Esophagus muscularis mucosa (tissue), 4 donors: ENCODE measurements at places on chromosomes 2 and 18. TPM values are rescaled to one million over a fixed set of nuclear protein-coding genes. Genes with fewer than 3 reads are reported as not detected.

The NT5DC4 gene
- total RNA-seq = not detected

The LRATD1 gene
- 12.5 TPM for total RNA-seq

The TNS1 gene
- total RNA-seq = 2,170 TPM

The DCTN1 gene
- total RNA-seq = 181 TPM

The CXCR4 gene
- 5.3 TPM for total RNA-seq

The YES1 gene
- 122 TPM for total RNA-seq

The SLC5A7 gene
- 1.2 TPM for total RNA-seq

The PSTPIP2 gene
- 5.6 TPM for total RNA-seq

The ABCB6 gene
- total RNA-seq = 18.2 TPM

The AQP4 gene
- 0.84 TPM for total RNA-seq

The ZSCAN30 gene
- 11.7 TPM for total RNA-seq

The PTH2R gene
- total RNA-seq = 0.17 TPM

The SERPINB13 gene
- total RNA-seq = not detected

The GKN2 gene
- total RNA-seq = not detected

The TBR1 gene
- not detected for total RNA-seq

The REL gene
- 9.1 TPM for total RNA-seq

The PRSS56 gene
- not detected for total RNA-seq

The CAPN14 gene
- total RNA-seq = not detected

The CD8B gene
- total RNA-seq = 2.0 TPM

The GNAL gene
- total RNA-seq = 22.0 TPM

The SNRPD1 gene
- 7.1 TPM for total RNA-seq

The SLC23A3 gene
- total RNA-seq = 0.58 TPM

The B3GNT7 gene
- total RNA-seq = 3.7 TPM

The OSR1 gene
- total RNA-seq = 50.3 TPM

The POU3F3 gene
- not detected for total RNA-seq

The EFHD1 gene
- total RNA-seq = 23.7 TPM

The RNF152 gene
- 14.3 TPM for total RNA-seq

The SCN3A gene
- 1.8 TPM for total RNA-seq

The PNO1 gene
- 16.6 TPM for total RNA-seq

The STEAP3 gene
- total RNA-seq = 5.9 TPM

The LRRFIP1 gene
- total RNA-seq = 142 TPM

The TEKT4 gene
- total RNA-seq = 0.19 TPM

The KYNU gene
- 4.5 TPM for total RNA-seq

The NT5C1B gene
- total RNA-seq = 0.42 TPM

The MYCN gene
- 0.83 TPM for total RNA-seq

The GLI2 gene
- 16.1 TPM for total RNA-seq

The STON1 gene
- total RNA-seq = 198 TPM

The RESP18 gene
- not detected for total RNA-seq

The CHST9 gene
- 2.0 TPM for total RNA-seq

The GCKR gene
- total RNA-seq = not detected

The TDRD15 gene
- total RNA-seq = not detected
